ENCODE measurements at places on chromosomes 12 and 14.

GRCh38 chr12:53122961-53123468 is 19.7 kb downstream of the SOAT2 start:
- DNase-seq, result no peak

DNA sequence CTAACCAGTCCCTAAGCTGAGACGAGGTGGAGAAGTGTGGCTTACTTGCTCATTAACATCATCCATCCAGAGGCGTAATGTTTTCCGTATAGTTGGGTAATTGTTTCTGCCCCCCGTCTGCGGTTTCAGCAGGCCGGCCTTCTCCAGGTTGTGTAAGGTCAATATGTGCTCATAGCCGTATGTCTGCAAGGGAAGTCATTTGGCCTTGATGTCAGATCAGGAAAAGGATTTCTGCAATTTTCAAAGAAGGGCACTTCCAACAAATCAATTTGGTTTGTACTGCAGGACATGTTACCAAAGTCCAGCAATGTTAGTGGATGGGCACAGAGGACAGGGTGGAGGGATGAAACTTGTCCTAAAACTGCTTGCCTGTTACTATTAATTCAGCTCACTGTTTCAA is 9.9 kb upstream of the DIABLO start:
- DNase-seq, result no peak

DNA sequence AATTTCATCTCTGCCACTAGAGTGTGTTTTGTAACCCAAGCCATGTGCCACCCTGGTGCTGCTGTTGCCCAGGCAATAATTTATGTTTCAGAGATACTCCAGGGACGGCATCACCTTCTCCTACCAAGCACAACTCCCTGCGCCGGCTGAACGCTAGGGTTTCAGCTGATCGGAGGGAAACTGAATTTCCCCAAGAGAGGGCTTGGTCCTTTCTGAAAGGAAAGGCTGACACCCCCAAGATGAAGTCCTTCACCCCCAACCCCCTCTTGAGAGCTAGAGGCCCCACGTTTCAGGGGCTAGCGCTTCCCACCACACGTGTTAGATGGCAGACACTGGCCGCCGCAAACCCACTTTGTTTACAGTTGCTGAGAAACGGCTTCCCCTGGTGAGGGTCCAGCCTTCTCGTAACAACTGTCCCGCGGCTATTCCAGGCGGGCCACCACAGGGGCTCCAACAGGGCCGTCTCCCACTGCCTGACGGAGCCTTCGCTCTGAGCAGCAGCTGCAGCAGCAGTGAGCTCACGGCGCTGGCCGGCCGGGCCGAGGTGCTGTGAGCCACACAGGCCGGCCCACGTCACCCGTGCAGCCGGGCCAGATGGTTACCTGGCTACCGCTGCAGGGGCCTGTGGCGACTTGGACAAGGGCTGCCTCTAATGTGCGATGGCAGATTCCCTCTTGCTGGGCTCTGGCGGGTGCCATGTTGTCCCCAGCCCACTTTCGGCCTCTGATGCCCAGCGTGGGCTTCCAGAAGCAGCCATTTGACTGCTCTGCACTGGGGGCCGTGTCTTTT is 66.4 kb downstream of the TESC start:
- peak; percentile 85 for DNase-seq

GRCh38 chr14:100111931-100112704 is 46.9 kb downstream of the EVL start:
- DNase-seq, result no peak

- no peak for DNase-seq
Measured at GRCh38 chr12:82740129-82741000, 53.7 kb downstream of the TMTC2 start.

GRCh38 chr14:84361476-84361875 is 1168.5 kb upstream of the FLRT2 start:
- DNase-seq, result no peak

DNA sequence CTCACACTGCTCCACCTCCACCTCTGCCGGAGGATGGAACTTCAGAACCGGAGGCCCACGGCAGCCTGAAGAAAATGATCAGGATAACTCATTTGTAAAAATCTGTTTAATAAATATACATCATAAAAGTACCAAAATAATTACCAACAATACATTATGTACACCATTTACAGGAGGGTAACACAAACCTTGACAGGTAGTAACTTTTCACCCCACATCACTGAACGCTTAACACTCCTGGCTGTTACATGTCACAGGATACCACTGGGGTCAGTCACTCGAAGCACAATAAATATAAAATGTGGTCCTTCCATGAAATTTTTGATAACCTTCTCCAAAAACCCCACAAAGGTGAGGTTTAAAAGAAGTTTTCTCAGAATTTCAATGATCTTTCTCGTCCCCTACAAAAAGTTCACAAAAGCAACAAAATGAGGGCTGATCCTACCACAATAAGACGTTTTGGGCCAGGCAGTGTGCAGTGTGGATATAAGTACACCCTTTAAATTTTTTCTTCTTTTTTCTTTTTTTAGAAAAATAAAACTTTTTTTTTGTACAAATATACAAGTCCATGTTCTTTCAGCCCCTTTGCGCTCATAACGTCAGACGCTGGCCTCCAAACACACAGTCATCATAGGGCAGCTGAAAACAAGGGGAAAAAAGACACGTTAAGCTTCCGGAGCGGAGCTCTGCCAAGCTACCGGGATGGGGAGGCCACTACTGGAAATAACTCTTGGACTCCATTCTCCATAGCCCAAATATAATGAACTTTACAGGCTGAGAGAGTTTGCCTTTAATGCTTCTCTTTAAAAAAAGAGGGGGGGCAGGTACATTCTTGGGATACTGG is 2.9 kb downstream of the NFKBIA start:
- DNase-seq, result no peak

- DNase-seq, result no peak
Measured at GRCh38 chr12:25482625-25483024, 70.5 kb downstream of the LMNTD1 start.

- DNase-seq, result no peak
Measured at GRCh38 chr12:88418856-88419497, 161.3 kb downstream of the KITLG start.

GRCh38 chr12:128817111-128818015 is 6.4 kb downstream of the SLC15A4 start:
- no peak for DNase-seq

DNA sequence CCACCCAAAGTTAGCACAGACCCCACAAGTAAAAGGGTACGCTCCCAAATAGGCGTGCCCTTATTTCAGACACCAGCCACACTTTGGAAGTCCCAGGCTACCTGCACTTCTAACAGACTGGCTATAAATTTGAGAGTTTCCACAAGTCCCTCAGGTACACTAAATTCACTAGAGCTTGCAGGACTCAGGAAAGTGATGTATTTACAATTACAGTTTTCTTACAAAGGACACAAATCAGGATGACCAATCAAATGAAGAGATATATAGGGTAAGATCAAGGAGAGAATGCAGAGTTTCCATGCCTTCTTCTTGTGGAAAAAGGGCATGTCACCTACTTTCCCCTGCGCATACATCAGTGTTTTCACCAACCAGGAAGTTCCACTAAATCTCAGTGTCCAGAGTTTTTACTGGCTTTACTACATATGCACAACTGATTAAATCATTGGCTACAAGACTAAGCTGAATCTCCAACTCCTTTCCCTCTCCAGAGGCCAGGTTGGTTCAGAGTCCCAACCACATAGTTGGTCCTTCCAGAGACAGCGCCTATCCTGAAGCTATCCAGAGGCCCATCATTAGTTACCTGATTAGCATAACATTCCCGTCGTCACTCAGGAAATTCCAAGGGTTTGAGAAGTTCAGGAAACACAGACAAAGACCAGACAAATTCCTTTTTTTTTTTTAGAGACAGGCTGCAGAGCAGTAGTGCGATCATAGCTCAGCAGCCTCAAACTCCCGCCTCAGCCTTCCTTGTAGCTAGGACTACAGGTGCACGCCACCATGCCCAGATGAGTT is 84.2 kb downstream of the DENND5B start:
- DNase-seq, result no peak

GRCh38 chr14:47539031-47539461 is 136.4 kb downstream of the MDGA2 start:
- no peak for DNase-seq

- DNase-seq, result no peak
Measured at GRCh38 chr12:121196902-121197301, 13.0 kb upstream of the P2RX4 start.

GRCh38 chr12:38159092-38159551 is 157.5 kb upstream of the ALG10B start:
- no peak for DNase-seq

DNA sequence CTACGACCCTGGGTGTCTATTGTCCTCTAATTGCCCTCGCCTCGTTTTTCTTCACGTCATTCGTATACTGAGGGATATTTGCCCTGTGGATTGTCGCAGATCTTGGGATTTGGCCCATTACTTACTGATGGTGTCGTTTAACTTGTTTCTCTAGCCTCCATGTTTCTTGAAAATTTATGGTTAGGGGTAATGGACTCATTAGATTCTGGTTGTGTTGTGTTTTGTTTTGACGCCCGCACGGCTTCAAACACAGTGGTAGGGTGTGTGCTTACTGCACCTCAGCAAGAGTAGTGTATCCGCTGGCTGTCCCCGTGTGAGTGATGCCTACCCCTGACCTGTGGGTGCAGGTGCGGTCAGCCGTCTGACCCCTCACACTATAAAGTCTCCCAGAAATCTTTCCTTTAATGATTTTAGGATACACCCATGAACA is 874 bp upstream of the RNU6-8 start:
- DNase-seq, result peak; percentile 78

GRCh38 chr12:123934016-123934620 is 38.5 kb downstream of the CCDC92 start:
- DNase-seq, result no peak

DNA sequence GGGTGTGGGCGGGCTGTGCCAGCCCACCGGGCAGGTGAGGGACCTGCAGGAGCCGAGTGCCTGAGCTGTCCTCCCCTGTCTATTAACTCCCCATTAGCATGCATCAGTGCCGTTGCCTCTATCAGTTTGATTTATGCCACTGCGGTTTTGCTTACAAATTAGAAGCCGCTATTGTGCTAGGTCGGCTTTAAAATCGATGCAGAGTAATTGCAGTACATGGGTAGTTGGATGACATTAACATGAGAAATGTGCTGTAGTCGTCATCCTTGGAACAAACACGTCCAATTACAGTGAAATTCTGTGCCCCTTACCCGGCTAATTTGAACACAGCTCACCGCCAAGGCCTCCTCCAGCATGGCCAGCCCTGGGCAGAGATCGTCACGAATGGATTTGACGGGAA is 145.8 kb downstream of the TSPAN9 start:
- DNase-seq, result peak; percentile 91

Data from NCI-H1417 (cell line).